ENCODE measurements at places on chromosomes 7 and 10. TPM values are rescaled to one million over a fixed set of nuclear protein-coding genes. Genes with fewer than 3 reads are reported as not detected.

The CDHR3 gene
- 1.4 TPM for total RNA-seq

The ZNF467 gene
- 4.1 TPM for total RNA-seq

The HHEX gene
- 3.1 TPM for total RNA-seq

The MSMB gene
- not detected for total RNA-seq

The CFTR gene
- total RNA-seq, result not detected

The NACAD gene
- total RNA-seq, result 2.3 TPM

The HACD1 gene
- 12.8 TPM for total RNA-seq

The AS3MT gene
- 1.3 TPM for total RNA-seq

The HIBADH gene
- total RNA-seq, result 56.9 TPM

The ZNF736 gene
- total RNA-seq, result 1.3 TPM

The CYP2C19 gene
- total RNA-seq, result not detected

The CARD11 gene
- total RNA-seq, result 0.49 TPM

The TMEM184A gene
- total RNA-seq, result not detected

The EGFR gene
- 49.9 TPM for total RNA-seq

The C7orf33 gene
- not detected for total RNA-seq

The ZNF716 gene
- total RNA-seq, result not detected

The CPA2 gene
- not detected for total RNA-seq

The EN2 gene
- total RNA-seq, result not detected

The TEX36 gene
- not detected for total RNA-seq

The PLAU gene
- total RNA-seq, result 55.2 TPM

The STN1 gene
- total RNA-seq, result 22.4 TPM

The MMP21 gene
- total RNA-seq, result not detected

The MOGAT3 gene
- total RNA-seq, result not detected

The PDK4 gene
- 42.9 TPM for total RNA-seq

The AOAH gene
- not detected for total RNA-seq

The EPDR1 gene
- 27.7 TPM for total RNA-seq

The HOXA5 gene
- total RNA-seq, result not detected

The CNTNAP2 gene
- total RNA-seq, result under 0.01 TPM

The GNA12 gene
- total RNA-seq, result 33.6 TPM

The GIMAP6 gene
- 0.32 TPM for total RNA-seq

The HABP2 gene
- not detected for total RNA-seq

The AGMO gene
- 0.54 TPM for total RNA-seq

The STAM gene
- 26.7 TPM for total RNA-seq

The ZNF365 gene
- total RNA-seq, result 0.36 TPM

The SORBS1 gene
- total RNA-seq, result 5.8 TPM

The SSC4D gene
- total RNA-seq, result 0.16 TPM

The LIPF gene
- total RNA-seq, result not detected

The DKK1 gene
- total RNA-seq, result 229 TPM

The CYP2C18 gene
- total RNA-seq, result not detected

The CRTAC1 gene
- not detected for total RNA-seq

The VWDE gene
- total RNA-seq, result not detected

The NOLC1 gene
- total RNA-seq, result 51.5 TPM

The PLAC9 gene
- 89.7 TPM for total RNA-seq

The CALML3 gene
- total RNA-seq, result not detected

The CCAR1 gene
- total RNA-seq, result 20.0 TPM

The IGFBP3 gene
- total RNA-seq, result 686 TPM

Measured in cardiac atrium fibroblast (primary cell).